Glutamatergic neuron (in vitro differentiated cells): ENCODE measurements at places on chromosomes 11 and 22.

DNA sequence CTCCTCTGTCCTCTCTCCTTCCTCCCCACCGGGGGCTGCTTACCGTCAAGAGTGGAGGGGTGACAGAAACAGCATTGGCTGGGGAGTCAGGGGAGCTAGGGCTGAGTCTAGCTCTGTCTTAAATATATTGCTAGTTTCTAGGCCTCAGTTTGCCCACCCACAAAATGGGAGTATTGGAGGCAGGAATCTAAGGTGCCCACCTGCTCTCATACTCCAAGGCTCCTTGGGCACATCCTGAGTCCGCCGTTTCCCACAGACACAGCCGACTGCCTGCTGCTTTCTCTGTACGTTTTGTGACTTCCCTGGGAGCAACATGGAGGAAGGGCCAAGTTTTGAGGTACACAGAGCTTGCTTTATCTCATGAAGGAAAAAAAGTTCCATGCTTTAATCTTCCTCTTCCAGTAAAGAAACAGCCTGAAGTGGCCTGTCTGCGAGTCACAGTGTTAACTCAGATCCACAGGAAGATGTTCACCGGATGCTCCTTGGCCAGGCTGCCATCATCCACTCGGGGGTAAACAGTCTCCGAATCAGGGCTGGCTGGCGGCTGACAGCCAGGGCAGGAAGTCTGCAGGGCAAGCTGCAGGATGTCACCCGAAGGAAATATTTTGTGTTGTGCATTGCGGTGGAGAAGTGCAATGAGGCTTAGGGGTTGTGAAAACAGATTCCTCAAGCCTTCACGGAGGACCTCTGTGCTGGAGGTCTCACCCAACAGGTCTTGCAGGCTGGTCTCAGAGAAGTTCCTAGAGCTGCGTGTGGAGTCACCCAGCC is 11.0 kb upstream of the CERK start:
- DNase-seq, result no peak

DNA sequence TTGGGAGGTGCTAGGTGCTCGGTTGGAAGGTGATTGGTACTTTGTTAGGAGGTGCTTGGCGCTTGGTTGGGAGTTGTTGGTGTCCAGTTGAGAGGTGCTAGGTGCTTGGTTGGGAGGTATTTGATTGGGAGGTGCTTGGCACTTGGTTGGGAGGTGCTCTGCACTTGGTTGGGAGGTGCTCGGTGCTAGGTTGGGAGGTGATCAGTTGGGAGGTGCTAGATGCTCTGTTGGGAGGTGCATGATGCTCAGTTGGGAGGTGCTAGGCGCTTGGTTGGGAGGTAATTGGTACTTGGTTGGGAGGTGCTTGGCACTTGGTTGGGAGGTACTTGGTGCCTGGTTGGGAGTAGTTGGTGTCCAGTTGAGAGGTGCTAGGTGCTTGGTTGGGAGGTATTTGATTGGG is 40.2 kb downstream of the LRP5 start:
- no peak for DNase-seq

DNA sequence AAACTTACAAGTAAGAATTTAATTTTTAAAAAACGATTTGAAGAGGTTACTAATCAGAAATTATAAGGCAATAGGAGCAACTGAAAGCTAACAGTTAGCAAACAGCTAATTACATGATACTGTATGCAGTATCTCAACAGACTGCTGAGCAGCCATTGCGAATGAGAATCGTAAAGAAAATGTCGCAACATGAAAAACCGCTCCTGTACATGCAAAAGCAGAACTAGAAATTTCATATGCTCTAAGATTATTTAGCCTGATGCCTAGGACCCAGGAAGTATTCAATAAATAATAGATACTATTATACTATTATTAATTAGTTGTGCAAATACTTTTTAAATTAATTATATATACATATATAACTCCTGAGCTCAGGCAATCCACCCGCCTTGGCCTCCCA is 48.7 kb upstream of the EP300 start:
- DNase-seq, result no peak

- peak; percentile 60 for DNase-seq
Measured at GRCh38 chr11:17564687-17565042, 17.6 kb downstream of the OTOG start.
